ENCODE measurements at places on chromosomes 16 and 17.

- no peak for DNase-seq
These were observed 42.2 kb upstream of the INTS2 start for GRCh38 chr17:61970030-61970429.

DNA sequence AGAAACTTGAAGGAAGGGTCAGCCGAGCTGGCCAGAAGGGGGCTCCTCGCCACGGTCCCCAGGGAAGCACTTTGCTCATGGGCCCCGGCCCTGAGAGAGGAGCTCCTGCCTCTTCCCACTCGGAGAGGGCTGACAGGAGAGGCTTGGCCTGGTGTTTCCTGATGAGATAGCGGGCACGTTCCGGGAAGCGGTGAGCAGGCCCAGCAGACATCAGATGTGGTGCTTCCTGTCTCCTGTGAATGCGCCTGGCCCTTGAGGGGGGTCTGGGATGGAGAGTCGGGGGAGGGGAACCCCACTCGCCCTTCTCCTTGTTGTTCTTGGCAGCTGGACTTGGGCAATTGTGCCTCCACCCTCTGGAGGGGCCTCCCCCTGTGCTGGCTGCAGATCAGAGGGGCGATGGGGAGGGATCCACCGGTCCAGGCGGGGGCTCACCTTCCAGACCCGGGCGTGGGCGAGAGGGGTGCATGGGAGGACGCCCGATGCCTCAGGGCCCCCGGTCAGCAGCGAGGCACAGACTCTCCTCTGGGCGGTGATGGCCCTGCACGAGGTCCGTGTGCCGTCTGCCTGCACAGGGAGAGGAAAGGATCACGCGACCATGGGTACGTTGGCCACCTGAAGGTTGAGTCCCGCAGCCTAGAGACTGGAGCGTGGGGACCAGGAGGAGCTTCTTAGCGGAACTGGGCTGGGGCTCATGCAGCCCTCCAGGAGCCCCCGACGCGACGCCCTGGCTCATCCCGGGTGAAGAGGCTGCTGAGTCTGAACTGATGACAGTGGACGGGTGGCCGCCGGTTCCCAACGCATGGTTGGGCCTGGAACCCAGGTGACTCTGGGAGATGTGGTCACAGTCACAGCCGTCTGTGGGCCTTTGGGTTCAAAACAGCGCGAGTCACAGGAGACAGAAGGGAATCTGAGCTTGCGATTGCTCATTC, 25.4 kb downstream of the METRNL start:
- no peak for DNase-seq

DNA sequence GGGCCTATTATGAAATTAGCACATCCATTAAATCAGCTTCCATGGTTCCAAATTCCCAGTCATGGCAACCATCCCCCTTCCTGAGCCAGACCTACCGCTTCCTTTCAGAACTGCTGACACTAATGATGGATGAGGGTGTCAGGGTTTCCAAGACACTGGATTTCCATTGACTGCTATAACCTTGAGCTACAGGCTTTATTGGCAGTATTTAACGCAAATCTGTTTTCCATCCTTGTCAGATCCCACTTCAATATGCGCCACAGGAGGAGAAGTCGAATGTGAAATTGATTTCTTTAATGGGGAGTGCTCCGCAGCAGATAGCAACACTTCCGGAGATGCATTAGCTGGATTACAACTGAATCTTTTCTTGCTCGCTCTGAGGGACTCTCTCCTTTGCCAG, 197.1 kb downstream of the HS3ST4 start:
- no peak for DNase-seq

DNA sequence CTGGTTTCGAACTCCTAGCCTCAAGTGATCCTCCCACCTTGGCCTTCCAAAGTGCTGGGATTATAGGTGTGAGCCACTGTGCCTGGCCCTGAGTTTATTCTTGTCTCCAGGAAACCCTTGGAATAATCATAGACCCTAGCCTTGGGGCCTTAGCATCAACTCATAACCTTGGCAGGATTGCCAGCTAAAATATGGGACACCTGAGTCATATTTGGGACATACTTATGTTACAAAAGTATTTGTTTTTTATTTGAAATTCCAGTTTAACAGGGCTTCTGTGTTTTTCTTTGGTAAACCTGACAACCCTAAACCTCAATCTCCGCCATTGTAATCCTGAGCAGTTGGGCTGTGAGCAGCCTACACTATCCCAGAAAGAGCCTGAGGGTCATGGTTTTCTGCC, 28.6 kb upstream of the TNS4 start:
- DNase-seq, result no peak

GRCh38 chr17:28173031-28173561, 130.6 kb downstream of the NLK start:
- DNase-seq, result no peak

DNA sequence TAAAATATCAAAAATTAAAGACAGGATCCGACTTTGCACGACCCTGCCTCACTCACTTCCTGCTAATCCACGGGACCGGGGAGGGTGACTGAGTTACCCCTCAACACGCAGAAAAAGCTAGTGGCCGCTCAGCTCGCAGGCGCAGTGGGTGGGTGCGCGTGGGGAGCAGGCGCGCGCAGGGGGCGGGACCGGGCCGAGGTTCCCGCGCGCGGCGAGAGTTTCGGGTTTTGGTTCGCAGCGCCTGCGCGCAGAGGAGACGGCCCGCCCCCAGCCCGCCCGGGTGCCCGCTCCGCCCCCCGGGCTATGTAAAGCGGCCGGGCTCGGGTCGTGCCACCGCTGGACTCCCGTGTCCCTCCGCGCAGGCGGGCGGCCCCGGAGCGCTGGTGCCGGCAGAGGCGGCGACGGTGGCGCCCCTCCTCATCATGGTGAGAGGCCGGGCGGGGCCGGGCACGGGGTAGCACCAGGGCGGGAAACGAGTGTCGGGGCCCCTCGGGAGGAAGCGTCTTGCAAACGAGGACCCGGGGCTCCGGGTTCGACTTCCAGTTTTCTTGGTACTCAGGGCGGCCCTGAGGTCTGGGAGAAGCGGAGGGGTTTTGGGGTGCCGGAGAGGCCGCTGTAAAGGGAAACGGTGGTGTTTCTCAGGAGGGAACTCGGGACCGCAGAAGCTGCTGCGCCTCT, at the start of gene CNP:
Gene CNP, plus strand, starts transcription at position 333 of the 678 bp plus-strand sequence. Its CDS starts 90 bp downstream, at position 423.
- DNase-seq, result peak; percentile 88

Measured in natural killer cell (primary cell).